ENCODE measurements at places on chromosomes 5 and 9.

GRCh38 chr9:85451680-85452079, 290.1 kb downstream of the AGTPBP1 start:
- no peak for DNase-seq

DNA sequence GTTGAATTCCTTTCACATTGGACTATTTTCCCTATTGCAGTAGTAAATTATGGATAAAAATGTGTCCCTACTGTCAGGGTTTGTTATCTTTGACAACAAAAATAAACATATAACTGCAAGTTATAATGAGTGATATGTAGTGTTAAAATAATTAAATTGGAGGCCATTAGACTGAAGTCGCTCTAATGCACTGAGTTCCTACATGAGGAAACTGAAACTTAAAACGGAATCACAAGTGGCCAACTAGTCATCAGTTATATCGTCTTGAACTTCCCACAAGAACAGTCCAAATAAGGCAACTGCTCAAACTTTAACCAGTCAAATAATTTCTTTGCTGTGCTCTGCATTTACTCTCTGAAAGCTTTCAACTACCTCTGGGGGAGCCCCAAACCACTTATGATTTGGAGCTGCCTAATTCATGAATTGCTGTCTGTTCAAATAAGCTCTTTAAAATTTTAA, 2.1 kb upstream of the IFT74 start:
- DNase-seq = no peak

GRCh38 chr5:111961862-111962261, 204.9 kb upstream of the NREP start:
- DNase-seq = no peak

DNA sequence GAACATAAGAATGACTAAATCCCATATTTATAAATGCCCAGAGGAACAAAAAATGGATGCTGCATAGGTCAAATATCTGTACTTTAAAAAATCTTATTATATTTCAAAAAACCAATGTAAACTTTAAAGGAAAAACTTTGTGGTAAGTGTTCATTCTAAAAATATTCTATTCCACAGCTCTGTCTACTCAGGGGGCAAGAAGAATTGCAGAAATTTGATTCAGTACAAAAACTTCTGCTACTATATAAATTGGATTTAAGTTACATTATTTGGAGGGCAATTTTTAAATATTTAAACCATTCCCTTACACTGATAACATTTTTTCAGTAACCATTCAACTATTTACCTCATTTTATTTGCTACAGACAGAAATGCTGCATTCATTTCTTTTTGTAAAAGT, 32.1 kb downstream of the NFIB start:
- DNase-seq = no peak

DNA sequence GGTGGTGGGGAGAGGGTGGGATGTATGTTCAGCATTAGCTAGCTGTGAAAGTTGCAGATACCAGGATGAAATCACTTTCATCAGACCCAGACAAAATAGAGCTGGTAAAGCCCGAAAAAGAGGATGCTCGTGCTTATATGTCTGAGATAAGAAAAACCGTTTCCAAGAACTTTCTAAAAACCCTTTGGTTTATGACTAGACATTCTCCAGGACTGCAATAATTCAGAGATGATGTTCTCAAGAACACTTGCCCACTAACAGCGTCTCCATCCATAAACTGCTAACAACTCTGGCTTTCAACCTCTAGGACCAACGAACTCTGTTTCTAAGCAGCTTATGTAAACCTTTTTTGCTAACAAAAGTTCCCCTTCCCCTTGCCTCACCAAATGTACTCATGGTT, 8.4 kb upstream of the AMACR start:
- DNase-seq = no peak

GRCh38 chr5:124665035-124665434, 81.4 kb downstream of the ZNF608 start:
- DNase-seq = no peak

- no peak for DNase-seq
Observed at GRCh38 chr5:125088522-125089105, 342.2 kb upstream of the ZNF608 start.

DNA sequence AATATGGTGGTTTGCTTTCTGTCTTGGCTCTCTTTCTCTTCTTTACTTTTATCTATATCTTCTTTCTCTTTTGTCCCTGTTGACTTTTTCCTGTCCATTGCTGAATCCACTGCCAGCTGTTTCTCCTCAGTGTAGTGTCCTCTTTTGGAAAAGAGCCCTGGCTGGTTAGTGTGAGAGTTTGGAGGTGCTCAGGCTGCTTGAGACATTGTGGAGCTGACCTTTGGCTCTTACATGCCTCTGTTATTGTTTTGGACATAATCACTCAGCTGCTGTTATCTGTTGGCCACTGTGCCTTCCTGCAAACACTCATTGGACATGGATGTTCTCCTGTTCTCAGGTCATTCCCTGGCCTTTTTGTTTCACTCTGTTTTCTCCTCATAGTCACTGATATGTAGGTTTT, 295.4 kb upstream of the RIOK2 start:
- DNase-seq = peak; percentile 17

DNA sequence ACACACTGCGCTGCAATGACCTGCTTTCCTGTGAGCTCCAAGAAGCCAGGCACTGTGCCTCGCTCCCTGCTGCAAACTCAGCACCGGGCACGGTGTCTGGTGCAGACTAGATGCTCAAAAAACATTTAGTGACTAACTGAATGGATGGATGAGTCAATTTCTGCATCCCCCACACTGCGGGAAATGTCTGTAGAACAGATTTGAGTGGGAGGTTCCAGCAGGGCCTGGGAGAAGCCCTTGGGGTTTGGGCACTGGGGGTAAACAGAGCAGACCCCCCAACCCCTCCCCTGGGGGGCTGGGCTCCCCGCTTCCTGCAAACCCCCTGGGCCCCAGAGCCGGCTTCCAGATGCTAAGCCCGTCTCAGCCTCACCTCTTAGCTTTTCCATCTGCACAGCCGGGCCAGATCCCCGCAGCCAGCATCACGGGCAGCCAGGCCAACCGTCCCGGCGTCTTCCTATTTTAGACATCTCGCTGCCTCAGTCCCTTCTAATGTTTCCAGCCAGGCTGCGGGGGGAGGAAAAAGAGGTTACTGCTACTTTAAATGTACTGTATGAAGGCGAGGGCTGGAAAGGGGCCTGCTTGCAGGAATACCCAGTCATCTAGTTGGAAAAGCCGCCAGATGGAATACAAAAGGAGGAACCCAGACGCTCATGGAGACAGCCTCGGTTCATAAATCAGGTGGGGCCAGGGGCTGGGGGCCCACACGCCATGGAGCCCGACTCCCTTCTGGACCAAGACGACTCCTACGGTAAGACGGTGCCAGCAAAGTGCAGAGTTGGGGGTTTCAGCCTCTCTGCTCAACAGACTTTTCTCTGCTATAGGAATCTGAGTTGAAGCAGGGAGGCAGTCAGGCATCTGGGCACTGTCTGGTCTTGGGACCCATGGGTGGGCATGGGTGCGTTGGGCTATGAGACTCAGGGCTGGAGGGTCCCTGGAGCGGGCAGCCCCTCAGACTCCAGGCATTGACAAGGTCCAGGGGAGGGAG, 67.1 kb upstream of the GGTA1 start:
- peak; percentile 39 for DNase-seq

- DNase-seq = peak; percentile 27
Observed at GRCh38 chr5:123545506-123545905, 33.5 kb downstream of the CSNK1G3 start.

GRCh38 chr5:20367178-20367577, 379.2 kb upstream of the CDH18 start:
- no peak for DNase-seq

GRCh38 chr9:4016789-4017188, 283.1 kb downstream of the GLIS3 start:
- DNase-seq = no peak

DNA sequence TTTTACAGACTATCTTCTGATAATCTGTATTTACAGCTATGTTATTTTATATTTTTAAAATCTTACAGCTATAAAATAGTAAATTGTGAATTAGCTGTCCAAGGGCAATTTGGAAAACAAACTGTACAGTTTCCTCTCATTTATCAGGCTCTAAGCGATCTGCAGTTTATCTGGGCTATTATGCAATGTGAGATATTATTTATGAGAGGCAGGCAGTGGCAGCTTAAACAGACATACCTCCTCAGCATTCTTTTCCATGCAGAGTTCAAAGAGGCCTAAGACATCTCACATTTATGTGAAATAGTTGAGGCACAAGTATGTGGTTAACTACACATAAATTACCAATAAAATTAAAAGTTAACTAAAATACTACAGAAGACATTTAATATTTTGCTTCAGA, 10.2 kb downstream of the NIPSNAP3B start:
- DNase-seq = no peak

GRCh38 chr5:109408991-109409843, 557 bp downstream of the PJA2 start:
- peak; percentile 74 for DNase-seq

DNA sequence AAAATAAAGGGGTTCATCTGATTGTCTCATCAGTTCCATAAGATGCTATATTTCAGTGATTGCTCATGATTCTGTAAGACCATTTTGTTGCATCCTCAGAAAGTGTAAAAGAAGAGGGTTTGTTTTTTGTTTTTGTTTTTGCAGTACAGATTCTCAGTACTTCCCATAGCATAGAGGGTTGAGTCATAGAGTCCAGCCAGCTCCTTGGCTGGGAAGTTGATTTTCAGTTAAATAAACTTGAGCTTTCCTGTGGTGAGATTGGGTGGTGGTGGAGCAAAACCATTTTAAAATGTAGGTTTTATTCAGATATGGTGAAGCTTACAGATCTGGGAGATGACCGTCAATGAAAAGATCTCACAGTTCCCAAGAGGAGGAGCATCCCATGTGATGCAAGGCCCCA, 48.2 kb downstream of the DAPK1 start:
- peak; percentile 82 for DNase-seq

- no peak for DNase-seq
Observed at GRCh38 chr9:126614088-126614454, 343 bp downstream of the LMX1B start.

DNA sequence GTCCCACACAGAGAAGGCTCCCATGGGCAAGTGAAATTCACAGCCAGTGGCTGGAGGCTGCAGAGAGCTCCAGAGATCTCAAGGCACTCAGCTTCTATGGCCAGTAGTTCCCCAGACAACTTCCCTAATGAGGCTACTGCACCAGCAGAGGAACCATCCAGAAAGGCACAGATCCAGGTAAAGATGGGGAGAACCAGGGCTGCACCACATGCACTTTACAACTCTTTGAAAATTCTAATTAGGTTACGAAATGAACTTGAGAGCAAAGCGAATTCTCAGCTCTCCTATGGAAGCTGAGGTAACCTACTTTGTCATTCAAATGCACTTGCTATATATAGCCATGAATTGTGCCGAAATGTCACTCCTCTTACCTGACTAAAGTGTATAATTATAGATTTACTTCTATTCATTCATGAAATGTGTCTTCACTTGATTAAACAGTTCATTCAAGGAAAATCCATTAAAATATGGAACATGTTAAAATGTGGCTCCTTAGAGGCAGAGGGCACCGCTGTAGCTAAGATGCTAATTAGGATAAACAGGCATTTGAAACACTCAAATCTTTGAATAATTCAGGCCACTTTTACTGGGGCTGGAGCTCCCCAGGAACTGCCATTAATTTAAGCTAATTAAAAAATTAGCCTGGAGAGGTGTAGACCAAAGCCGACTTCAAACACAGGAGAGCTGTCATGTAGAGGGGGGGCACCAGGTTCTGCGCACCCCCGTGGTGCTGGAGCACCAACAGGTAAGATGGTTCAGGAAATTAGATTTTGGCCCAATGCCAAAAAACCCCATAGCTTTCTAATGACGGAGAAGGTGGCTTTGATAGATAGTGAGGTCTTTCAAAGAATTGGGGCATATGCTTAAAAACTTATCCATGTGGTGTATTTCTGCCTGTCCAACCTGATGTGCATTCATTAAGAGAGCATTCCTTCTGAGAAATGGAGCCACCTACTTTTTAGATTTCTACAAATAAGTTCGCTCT, 204.1 kb downstream of the GABBR2 start:
- no peak for DNase-seq

GRCh38 chr5:143721925-143722324, 90.0 kb upstream of the HMHB1 start:
- no peak for DNase-seq

DNA sequence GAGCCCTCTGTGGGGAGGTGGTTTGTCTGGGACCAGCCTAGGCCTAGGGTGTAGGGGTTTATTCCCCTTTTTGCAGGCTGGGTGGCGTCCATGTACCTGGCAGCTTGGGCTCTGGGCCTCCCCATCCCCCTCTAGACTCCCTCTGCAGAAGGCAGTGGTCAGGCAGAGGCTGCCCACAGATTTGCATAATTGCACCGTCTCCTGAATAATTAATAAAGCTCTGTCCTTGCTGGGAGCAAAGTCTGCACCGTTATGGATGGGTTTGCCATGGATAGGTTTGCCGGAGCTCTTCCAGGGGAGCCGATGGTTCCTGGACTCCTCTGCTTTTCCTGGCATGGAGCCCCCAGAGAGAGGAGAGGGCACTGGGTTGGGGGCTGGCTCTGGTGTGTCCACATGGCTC, 60.4 kb downstream of the DAB2IP start:
- no peak for DNase-seq

GRCh38 chr5:58670582-58670981, 87.7 kb downstream of the RAB3C start:
- DNase-seq = peak; percentile 83

DNA sequence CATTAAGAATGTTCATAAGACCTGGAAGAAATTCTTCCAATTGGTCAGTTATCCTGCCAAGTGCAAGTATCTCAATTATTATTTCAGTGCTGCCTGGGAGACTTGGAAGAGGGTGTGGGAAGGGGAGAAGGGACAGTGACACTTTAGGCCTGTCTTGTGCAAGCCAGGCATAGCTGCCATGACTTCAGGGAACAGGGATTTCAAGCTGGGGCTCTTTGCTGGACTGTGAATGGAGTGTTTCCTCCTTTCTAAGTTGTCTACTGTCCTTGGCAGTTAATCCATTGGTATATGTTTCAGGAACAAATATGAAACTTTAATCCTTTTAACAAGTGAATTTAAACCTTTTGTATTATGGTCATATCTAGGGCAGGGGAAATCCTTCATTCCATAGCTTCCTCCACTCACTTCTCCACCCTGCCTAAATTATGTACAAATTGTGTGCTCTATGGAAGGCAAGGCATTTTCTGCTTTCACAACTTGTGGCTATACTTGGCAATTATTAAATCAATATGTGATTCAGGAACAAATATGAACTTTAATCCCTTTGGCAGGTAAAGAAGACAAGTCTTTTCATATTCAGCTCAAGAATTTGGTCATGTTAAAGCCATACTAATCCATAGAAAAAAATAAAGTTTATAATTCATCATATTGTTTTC, 72.7 kb upstream of the IL33 start:
- no peak for DNase-seq

- no peak for DNase-seq
Observed at GRCh38 chr5:177982072-177982727, 13.8 kb downstream of the PROP1 start.

DNA sequence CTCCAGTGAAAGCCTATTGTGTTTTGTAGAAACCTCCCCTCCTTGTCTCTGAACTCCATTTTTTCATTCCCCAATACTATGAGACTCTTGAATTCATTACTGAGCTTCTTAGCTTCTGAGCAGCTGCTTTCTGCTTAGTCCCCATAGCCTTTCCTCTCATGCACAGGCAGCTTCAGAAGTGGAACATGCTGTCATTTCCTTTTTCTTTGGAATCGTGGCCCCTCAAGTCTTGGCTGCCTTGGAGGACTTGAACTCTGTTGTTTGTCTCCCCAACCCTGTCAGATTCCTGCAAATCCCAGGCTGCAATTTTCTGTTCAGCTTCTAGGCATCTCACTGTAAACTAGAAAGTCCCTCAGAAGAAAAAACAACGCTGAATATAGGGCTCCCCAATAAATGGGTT, 268.5 kb downstream of the ARRDC3 start:
- DNase-seq = peak; percentile 85

GRCh38 chr5:31033295-31033694, 160.2 kb upstream of the CDH6 start:
- peak; percentile 55 for DNase-seq

- DNase-seq = no peak
Observed at GRCh38 chr5:158819840-158820620, 279.7 kb downstream of the EBF1 start.

Data from endothelial cell of umbilical vein (primary cell).